ENCODE measurements at places on chromosomes 7 and 10.

GRCh38 chr7:109449760-109450159 lies 880.1 kb downstream of the DNAJB9 start:
- no peak for DNase-seq

GRCh38 chr7:21891291-21891690 lies 54.4 kb downstream of the CDCA7L start:
- DNase-seq, result no peak

DNA sequence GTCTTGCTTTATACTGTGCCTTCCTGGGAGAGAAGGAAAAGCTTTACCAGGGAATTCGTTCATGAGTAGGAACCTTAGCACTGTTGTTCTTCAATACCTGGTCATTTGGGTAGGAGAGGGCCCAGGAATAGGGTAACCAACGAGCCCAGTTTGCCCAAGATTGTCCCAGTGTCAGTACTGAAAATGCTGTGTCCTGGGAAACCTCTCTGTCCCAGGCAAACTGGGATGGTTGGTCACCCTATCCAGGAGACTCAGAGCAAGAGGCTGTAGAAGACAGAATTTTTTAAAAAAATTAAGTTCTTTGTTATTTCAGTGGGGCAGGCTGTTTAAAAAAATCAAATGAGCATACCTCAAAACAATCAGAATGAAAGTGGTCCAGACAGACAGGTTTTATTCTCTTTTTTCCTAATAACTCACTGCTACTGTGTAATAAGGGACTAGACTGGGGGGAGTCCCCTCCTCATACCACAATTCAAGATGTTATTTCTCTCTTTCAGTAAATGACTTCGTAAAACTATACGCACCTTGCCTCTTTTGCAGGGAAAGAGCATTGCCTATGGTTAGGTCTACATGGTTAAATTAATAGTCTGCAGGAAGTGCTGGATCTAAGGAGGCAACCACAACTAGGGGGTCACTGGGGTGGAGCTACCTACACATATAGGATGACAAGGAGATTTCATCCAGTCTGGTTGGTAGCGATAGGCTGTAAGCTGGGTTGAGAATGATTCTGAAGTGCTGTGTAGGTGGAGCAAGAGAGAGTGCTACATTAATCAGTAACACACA lies 41.1 kb upstream of the FAM133B start:
- no peak for DNase-seq

DNA sequence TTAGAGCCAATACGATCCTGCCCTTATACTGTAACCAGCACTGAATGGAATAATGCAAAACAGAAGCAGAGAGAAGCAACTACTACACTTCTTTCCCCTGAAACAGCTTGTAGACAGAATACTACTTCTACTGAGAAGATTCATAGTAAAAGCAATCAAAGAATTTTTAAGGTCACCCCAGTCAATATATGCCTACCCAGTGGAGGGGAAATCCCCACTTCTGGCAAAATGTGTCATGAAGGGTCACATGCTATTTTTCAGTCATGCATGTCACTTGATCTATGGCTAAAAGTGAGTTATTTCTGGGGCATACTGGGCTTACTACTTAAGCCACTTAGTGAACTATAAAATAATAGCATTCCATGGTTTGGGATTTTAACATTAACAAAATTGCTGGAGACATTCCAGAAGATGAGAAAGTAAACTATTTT lies 25.6 kb downstream of the IRF5 start:
- no peak for DNase-seq

DNA sequence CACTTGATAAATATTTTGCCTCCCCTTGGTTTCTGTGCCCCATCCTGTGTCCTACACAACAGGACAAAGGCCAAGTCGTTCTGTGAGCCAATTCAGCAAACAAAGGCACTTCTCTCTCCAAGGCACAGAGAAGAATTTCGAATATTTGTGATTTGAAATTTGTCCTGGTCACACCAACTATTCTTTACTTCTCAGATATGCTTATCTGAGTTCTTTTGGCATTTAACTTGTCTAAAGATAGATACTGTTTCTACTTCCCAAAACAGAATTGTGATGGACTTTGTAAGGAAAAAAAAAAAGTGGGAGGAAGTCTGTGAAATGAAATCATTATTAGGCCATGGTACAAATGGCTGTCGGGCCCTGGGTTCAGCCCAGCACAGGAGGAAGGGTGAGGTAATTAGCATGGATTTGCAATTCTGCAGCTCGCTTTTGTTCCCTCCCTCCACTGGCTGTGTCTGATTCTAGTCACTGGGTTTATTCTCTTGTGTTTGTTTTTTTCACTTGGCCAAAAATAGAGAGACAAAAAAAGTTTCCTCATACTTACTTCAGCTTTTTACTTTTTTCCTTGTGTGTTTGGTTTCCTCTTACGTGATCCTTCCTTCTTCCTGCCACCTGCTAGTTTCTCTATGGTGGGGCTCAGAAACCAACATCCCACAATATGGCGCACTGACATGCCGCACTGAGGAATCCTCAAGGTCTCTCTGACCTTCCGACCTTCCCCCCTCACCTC lies 108.2 kb upstream of the MKLN1 start:
- DNase-seq, result no peak

GRCh38 chr7:34759477-34760125 lies 101.6 kb downstream of the NPSR1 start:
- DNase-seq, result peak; percentile 30

GRCh38 chr7:135088566-135088965 lies 59.3 kb upstream of the TMEM140 start:
- DNase-seq, result no peak

DNA sequence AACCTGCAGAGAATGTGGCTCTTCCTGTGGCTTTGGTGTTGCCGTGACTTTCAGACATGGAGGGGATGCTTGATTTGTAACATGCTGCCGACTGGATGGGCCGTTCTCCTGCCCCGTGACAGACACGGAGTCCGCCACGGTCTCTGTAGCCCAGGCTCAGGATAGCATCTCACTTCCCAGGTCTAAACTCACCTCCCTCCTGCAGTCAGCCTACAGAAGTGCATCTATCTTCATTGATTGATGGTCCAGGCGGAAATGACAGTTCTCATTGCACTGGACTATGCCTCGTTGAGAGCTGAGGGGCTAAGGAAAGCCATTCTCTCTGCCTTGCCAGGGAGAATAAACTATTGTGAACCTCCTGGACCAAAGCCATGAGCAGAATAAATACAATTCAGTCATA lies 77.5 kb downstream of the CHN2 start:
- DNase-seq, result no peak

GRCh38 chr10:124569623-124570470 lies 108.2 kb downstream of the LHPP start:
- DNase-seq, result no peak

DNA sequence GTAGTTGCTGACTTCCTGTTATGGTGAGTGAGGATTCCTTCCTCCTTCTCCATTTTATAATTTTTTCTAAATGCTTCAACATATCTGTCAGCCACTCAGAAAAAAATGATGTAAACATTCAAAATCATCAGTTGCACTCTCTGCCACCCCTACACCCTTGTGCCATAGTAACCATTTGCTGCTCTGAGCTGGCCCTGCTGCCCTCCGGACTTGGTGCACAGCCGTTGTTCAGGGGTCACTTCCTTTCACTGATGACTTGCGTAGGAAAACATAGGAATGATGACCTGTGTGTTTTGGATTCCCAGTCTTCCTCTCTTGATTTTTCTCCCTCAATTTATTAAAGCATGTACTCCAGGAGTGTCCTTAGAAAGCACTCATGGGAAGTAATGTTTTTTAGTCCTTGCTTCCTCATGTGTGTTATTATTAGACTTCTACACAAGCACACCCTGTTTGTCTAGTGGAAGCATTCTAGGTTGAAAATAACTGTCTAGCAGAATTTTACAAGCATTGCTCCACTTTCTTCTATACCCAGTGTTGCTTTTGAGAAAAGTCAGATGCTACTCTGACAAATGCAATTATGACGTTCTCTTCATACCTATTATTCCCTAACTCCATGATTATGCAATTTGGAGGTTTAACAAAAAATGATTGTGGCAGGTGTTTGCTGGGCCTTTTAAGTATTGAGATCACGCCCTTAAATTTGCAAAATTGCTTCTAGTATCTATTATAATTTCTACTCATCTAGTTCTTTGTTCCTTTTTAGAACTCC lies 62.6 kb upstream of the MTPN start:
- no peak for DNase-seq

- DNase-seq, result no peak
These were observed 63.2 kb downstream of the LMBR1 start for GRCh38 chr7:156829669-156830336.

DNA sequence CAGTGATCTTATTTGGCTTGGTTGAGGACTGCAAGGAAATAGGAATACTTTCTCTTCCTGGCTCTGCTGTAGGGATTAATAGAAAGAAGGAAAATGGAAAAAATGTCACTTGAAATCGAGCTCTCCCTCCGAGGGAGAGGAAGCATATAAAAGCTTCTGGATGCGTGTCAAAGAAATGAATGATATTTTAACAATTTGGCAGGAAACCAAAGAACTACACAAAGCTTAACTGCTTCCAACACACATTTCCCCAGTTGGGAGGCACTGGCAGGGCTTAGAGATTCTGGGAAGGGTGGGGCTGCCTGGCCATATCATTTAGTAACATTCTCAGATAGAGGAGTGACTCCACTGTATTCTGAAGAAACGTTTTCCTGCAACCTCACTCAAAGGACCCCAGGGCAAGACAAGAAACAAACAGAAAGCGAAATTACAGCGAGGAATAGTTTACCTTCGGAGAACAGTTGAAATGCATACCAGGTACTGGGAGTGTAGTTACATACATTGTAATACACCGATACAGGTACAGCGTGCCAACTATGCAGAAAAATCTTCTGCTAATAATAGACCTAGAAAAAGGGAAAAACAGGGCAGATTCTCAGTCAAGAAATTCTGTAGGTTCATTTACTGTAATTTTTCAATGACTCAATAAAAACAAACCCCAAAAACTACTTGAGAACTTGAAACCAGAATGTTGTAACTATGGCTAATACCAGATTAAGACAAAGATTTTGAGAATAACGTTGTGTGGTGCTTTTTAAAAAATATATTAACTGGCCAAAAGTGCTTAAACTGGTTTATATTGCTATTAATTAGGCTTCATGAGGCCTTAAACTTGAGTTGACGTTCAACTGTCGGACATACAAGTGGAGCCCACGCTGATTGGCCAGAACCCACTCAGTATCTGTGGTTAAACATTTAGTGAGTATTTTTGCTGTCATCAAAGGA lies 75.7 kb upstream of the ASAH2 start:
- no peak for DNase-seq

GRCh38 chr10:92242910-92243671 lies 47.8 kb downstream of the CPEB3 start:
- no peak for DNase-seq

GRCh38 chr7:154383045-154383444 lies 330.8 kb downstream of the DPP6 start:
- DNase-seq, result no peak

DNA sequence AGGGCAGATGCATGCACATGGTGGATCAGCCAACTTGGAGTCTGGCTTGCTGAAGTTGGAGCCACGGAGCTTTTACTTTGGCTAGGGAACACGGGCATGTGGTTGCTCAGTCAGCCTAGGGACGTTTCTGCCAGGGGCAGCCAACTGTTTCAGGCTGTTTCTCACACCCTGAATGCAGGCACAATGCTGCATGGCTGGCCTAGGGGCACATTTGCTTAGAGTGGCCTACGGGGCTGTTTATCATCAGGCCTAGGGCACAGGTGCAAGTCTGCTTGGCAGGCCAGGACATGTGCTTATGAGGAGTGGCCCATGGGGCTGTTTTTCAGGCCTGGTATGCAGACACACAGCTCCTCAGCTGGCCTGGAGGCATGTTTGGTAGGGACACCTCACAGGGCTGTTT lies 107.4 kb downstream of the GSAP start:
- peak; percentile 93 for DNase-seq

- DNase-seq, result peak; percentile 35
These were observed 440.8 kb downstream of the HTR7 start for GRCh38 chr10:90417029-90417428.

- peak; percentile 76 for DNase-seq
These were observed 704.0 kb upstream of the LRRN3 start for GRCh38 chr7:110386913-110387312.

- no peak for DNase-seq
These were observed 230.1 kb upstream of the PRPS1L1 start for GRCh38 chr7:18257711-18258110.

- peak; percentile 19 for DNase-seq
These were observed 637.2 kb downstream of the INHBA start for GRCh38 chr7:41065663-41066062.

DNA sequence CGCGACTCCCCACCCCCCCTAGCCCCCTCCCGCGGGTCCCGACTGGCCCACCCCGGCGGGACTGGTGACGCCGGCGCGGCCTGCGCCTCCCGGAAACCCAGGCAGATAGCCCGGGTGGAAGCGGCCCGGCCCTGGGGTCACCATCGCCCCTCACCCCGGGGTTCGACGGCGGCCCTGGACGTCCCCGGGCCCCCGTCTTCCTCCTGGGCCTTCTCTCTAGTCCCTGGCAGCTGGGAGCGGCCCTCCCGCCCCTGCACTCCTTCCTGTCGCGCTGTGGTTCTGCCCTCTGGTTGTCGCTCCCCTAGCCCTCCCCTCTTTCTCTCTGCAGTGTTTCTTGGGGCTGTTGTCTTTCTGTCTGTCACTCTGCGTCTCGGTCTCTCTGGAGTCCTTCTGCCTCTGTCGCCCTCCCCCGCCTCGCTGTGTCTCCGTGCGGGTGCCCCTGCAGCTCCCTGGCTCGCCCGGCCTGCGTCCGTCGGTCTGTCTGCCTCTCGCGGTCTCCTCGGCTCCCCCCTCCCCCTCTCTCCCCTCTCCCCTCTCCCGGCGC lies 90.5 kb upstream of the PAX2 start:
- no peak for DNase-seq

GRCh38 chr7:71752171-71752935 lies 620.4 kb downstream of the GALNT17 start:
- no peak for DNase-seq

- no peak for DNase-seq
These were observed 171.5 kb upstream of the CDCA7L start for GRCh38 chr7:22117222-22117621.

GRCh38 chr7:151087245-151088018 lies 1.2 kb downstream of the AGAP3 start:
- no peak for DNase-seq

Measured in keratinocyte (primary cell).